ENCODE measurements at places on chromosomes 7 and 10.
A peak's percentile ranks its signal among the peaks of the same experiment; 100 is the strongest.

GRCh38 chr10:9096288-9096687 lies 1041.8 kb downstream of the GATA3 start:
- no peak for DNase-seq

- no peak for DNase-seq
Measured at GRCh38 chr7:367351-367901, 77.5 kb downstream of the FOXL3 start.

GRCh38 chr7:144821067-144821466 lies 14.8 kb downstream of the TPK1 start:
- DNase-seq: no peak

DNA sequence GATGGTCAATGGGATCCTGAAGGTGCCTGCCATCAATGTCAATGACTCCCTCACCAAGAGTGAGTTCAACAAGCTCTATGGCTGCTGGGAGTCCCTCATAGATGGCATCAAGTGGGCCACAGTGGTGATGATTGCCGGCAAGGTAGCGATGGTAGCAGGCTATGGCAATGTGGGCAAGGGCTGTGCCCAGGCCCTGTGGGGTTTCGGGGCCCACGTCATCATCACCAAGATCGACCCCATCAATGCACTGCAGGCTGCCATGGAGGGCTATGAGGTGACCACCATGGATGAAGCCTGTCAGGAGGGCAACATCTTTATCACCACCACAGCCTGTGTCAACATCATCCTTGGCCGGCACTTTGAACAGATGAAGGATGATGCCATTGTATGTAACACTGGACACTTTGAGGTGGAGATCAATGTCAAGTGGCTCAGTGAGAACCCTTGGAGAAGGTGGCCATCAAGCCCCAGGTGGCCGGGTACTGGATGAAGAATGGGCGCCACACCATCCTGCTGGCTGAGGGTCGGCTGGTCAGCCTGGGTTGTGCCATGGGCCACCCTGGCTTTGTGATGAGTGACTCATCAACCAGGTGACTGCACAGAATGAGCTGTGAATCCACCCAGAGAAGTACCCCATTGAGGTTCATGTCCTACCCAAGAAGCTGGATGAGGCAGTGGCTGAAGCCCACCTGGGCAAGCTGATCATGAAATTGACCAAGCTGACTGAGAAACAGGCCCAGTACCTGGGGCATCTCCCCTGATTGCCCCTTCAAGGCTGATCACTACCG lies 63.0 kb upstream of the ANTXRL start:
- DNase-seq: no peak

DNA sequence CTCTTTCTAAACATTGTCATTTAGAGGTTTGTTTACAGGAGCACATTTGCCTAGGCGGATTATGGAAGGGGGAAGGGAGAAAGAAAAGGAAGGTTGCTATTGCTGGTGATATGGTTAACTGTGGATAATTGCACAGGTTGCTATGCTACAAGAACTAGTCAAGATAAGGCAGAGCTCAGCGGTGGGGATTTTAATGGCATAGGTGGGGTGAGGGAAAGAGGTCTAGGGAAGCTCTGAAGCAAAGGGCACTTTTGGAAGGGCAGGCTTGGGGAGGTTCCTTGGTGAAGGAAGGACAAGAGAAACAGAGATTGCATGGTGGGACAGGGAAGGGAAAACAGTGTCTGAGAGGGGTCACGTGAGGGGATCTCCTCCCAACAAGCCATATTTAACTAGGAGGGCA lies 19.5 kb downstream of the HYAL4 start:
- no peak for DNase-seq

DNA sequence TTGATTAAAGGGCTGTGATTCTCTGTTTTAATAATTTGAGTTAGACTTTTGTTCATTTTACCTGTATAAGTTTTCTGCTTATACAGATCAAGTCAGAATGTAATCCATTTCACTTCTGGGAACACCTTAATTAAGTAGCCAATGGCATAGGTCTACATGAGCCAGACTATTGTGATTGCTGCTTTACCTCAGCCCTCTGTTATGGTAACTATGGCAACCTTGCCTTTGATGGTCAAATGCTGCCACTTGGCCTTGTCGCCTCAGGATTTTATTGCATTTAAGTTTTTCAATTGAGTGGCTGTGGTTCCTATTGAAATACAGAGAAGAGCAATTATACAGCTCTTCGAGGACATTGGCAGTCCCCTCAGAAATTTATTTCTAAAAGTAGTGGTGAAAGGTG lies 64.3 kb upstream of the TMEM106B start:
- no peak for DNase-seq

DNA sequence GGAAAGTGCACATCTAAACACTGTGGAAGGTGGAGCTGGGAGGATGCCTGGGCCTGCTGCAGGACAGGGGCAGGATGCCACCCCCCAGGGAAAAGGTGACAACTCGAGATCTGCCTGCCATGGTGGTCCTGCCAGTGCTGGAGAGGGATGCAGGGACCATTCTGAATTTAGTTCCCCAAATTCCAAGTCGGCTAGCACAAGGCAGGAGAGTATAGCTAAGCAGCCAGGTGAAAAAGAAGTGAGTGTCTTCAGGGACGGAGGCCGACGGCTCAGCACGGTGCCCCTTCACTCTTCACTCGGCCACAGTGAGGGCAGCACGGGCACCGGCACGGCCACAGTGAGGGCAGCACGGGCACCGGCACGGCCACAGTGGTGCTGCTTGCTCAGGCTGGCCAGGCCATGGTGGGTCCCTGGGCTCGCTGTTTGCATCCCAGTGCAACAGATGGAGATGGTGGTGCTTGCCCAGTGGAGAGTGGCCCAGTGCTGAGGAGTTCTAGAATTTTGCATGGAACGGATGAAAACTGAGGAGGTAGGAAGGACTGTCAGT lies 161.3 kb upstream of the SHH start:
- no peak for DNase-seq

- no peak for DNase-seq
Measured at GRCh38 chr10:89029181-89029580, 38.6 kb downstream of the FAS start.

DNA sequence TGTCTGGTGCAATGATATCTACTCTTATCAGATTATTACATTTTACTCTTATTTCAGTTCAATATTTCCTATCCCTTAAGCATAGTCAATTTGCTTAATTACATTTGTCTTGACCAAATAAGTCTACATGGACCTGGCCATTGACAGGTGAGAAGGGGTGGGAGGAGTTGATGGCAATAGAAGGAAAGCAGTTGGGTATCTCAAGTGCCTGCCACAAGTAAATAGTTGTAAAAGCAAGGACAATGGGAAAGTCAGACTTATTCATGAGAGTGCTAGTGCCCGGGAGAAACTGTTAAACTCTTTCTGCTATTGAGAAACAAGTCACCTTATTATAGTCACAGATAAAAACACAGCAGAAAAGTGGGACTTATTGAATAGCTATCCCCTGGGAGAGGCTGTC lies 32.4 kb upstream of the HGF start:
- no peak for DNase-seq

- DNase-seq: no peak
Measured at GRCh38 chr7:22584179-22584578, 84.2 kb upstream of the STEAP1B start.

GRCh38 chr7:76244781-76245391 lies 43.2 kb downstream of the SRRM3 start:
- no peak for DNase-seq

DNA sequence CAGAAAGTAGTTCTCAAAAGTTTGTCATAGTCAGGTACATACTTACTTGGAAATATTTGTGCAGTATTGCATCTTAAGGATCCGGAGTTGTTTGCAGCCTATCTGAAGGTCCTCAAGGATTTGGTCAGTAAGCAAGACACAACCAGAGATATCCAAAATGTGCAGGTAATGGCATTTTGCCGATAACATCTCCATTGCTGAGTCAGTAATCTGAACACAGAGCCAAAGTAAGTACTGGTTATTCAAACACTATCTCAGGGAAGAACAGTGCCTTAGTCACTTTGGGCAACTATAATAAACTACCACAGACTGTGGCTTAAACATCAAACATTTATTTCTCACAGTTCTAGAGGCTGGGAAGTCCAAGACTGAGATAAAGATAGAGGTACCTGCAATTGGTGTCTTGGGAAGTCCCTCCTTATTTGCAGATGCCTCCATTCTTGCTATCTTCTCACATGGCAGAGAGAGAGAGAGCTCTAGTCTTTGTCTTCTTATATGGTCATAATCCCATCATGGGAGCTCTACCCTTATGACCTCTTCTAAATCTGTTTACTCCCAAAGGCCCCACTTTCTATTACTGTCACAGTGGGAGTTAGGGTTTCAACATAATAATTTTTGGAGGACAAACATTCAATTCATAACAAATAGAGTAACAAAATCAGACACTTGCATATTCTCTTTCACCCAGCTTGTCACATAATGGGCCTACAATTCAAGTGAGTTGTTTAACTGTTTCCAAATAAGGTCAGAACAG lies 73.4 kb downstream of the FAM185A start:
- DNase-seq: no peak

- no peak for DNase-seq
Measured at GRCh38 chr10:64619102-64619501, 1097.9 kb downstream of the REEP3 start.

GRCh38 chr7:73719806-73720169 lies 319 bp upstream of the STX1A start:
- DNase-seq: no peak

- DNase-seq: no peak
Measured at GRCh38 chr10:107553470-107553869, 389.0 kb upstream of the SORCS1 start.

DNA sequence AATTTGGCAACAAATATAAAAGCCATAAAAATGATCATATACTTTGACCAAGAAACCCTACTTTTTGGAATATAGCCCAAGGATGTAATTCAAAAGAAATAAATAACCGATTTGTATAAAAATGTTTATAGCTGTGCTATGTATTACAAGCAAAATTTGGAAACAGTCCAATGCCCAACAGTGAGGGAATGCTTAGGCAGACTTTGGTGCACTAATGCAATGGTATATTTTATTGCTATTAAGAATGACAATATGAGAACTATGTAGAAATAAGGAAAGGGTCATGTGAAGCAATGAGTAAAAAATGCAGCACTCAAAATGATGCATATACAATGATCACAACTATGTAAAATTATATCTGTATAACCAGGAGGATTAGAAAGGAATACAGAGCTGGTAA lies 273.8 kb upstream of the HPS1 start:
- no peak for DNase-seq

GRCh38 chr7:106862317-106863089 lies 2.6 kb upstream of the PIK3CG start:
- DNase-seq: no peak

DNA sequence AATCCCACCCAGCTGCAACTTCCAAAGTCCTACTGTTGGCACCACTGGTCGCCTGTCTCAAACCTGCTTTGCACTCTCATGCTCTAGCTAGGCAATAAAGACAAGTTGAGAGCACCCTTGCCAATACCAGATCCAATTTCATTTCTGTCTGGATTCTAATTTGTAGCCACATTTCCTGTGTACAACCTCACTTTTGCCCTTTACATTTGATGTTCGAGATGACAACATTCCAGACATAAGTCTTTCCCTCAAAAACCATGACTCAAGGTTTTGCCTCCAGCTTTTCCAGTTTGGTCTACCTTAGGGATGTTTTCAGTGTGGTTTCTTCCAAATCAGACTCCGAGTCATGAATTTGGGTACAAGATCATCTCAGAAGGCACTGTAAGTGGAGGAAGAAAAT lies 309.0 kb downstream of the GPAM start:
- no peak for DNase-seq

- no peak for DNase-seq
Measured at GRCh38 chr7:123763191-123763661, 14.4 kb upstream of the WASL start.

- DNase-seq: no peak
Measured at GRCh38 chr10:24862589-24862988, 89.8 kb downstream of the PRTFDC1 start.

DNA sequence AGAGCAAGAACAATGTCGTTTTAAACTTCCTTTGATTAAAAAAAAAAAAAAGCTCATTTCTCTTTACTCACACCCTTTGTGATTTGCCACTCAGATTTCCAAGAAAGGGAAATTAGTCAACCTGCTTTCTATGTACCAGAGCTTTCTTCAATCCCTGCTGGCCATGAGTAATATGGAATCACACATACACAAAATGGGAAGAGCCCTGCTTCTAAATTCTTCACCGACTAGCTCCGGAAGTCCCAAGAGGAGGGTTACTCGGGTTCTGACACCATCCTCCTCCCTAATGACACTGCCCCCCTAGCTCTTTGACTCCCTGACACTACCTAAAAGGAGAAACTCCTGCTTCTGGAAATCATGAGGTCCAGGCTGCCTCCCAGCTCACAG lies 81.8 kb upstream of the SFMBT2 start:
- DNase-seq: peak; percentile 50

- DNase-seq: no peak
Measured at GRCh38 chr10:3396116-3396515, 223.5 kb upstream of the PITRM1 start.

GRCh38 chr10:32328499-32328898 lies 18.5 kb downstream of the EPC1 start:
- no peak for DNase-seq

DNA sequence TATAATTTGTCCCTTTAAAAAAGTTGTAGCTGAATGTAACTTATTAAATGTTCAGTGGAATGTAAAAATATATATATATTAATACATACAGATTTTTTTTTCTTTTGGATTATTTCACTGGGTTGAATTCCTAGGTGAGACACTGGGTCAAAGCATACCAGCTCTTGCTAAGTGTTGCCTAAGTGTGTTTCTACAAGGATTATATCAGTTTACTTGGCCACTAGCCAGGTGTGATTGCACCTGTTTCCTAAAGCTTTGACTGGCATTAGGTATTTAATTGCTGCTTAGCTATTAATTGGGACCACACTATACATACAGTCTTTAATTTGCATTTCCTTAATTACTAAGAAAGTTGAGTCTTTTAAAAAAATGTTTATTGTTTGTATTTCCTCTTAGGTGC lies 5.5 kb upstream of the ELOVL3 start:
- DNase-seq: no peak

DNA sequence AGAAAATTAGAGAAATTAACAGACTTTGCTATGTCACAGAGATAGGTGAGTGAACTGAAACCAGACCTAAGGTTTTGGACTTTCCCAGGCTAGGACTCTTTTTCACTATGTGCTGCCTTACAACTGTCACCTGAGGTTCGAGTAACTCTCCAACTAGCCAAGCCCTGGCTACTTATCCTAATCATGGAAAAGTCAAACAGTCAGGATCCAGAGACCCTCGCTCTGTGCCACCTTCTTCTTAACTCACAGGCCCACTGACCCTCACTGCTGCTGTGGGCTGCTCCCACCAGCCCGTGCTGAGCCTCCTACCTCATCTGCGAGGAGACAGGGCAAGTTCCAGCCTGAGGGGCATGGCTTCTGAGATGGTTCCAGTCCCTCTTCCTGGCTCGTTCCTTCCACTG lies 211.4 kb upstream of the KLF14 start:
- peak; percentile 65 for DNase-seq

DNA sequence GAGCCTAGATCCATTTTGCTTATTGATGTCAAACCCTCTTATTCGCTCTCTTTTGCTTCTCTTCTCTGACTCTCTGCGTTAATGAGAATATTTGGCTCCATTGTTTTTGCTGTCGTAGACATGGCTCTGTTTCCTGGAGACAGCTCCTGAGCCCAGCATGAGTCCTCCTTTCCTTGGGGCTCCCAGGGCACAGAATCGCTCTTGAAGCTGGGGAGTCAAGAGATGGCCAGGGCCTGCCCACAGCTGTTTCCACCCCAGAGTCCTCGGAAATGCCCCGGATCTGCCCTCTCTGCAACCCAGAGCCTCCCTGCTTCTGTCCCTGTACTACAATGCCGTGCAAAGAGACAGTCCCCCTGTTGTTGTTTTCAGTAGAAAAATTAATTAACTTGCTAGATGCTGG lies 566.7 kb upstream of the FOXK1 start:
- no peak for DNase-seq

Measured in RKO (cell line).